GM13976 (cell line): ENCODE measurements at places on chromosomes 16 and 17.
A peak's percentile ranks its signal among the peaks of the same experiment; 100 is the strongest.

DNA sequence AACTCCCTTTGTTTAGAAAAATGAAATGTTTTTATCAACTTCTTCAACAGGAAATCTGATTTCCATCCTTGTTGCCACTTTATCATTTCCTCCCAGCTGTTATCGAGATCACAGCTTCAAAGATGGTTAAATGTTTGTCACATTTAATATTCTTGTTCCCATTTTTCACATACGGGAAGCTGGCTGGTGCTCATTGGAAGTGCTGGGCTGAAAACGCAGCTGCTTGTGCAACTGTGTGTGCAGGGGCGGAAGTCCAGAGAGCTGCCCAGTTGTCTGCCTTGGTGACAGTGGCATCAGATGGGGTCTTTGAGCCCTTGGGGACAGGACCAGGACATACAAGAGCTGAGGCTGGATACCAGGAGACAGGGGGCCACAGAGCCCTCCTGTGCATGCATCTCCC is 549.2 kb upstream of the CDH11 start:
- DNase-seq, result no peak

- DNase-seq, result no peak
Observed at GRCh38 chr16:19524356-19524615, 544 bp downstream of the CCP110 start.

DNA sequence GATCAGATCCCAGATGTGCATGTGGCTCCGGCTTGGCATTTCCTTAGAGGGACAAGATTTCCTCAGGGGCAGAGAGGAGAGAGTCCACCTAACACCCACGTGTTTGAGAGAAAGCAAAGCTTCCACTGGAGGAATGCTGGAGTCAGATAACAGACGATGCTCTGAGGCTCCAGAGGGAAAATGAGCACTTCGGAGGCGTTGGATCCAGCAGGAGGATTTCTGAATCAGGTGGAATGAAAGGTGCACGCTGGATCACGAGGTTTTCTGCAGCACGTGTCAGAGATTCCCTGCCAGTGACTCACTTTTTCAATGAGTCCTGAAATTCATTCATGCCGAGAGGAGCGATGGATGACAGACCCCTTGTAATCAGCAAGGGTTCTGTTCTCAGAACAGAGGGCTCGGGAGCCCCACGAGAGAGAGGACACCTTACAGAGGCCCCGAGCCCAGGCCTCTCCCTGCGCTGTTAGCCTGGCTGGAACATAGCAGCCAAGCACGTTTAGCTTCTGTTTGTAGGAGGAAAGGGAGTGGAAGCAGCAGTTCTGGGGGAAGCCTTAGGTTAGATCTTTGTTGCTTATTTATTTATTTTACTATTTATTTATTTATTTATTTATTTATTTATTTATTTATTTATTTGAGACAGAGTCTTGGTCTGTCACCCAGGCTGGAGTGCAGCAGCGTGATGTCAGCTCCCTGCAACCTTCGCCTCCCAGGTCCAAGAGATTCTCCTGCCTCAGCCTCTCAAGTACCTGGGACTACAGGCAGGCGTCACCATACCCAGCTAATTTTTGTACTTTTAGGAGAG is 49.3 kb upstream of the JPH3 start:
- no peak for DNase-seq

- no peak for DNase-seq
Observed at GRCh38 chr17:36608280-36608679, 6.9 kb downstream of the MRM1 start.

- DNase-seq, result peak; percentile 60
Observed at GRCh38 chr17:42414704-42415409, 8.2 kb downstream of the CAVIN1 start.

DNA sequence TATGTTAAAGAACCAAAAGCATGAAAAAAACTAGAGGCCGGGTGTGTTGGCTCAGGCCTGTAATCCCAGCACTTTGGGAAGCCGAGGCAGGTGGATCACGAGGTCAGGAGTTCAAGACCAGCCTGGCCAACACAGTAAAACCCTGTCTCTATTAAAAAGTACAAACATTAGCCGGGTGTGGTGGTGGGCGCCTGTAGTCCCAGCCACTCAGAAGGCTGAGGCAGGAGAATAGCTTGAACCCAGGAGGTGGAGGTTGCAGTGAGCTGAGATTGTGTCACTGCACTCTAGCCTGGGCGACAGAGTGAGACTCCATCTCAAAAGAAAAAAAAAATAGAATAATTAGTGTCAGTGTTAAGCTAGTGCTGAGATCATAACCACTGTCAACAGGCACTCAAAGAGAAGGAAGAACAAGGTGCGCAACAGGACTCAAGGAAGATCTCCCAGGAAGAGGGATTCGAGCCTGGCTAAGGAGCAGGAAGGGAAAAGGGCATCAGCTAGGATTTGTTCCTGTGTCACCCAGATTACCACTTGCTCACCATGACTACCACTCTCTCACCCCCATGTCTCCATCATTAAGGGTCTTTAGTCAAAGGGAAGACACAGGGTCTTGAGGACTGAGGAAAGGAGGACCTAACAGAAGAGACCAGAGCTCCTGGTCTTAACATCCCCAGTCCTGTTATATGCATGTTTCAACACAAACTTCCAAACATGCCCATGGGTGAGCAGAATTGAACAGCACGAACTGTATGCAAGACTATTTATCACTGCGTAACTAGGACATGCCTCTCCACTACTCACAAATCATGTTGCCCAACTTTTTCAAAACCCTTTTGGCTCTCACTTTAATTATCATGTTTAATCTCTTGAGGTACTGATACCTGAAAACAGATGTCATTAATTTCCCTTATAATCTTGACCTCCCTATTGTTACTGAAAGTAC is 88.3 kb upstream of the PLEKHM1 start:
- no peak for DNase-seq

GRCh38 chr17:44794851-44795413 is 35.2 kb downstream of the GJC1 start:
- DNase-seq, result no peak

GRCh38 chr17:81977211-81977808 is at the start of gene ASPSCR1:
TSS of gene ASPSCR1 (plus strand) at chr17:81977629. CDS start at chr17:81977647, 18 bp downstream.
- DNase-seq, result peak; percentile 96

- peak; percentile 67 for DNase-seq
Observed at GRCh38 chr17:55437159-55437605, 15.5 kb upstream of the MMD start.

- no peak for DNase-seq
Observed at GRCh38 chr17:67289181-67289876, 44.3 kb upstream of the HELZ start.

- no peak for DNase-seq
Observed at GRCh38 chr16:50276326-50276640, 9.9 kb downstream of the ADCY7 start.

DNA sequence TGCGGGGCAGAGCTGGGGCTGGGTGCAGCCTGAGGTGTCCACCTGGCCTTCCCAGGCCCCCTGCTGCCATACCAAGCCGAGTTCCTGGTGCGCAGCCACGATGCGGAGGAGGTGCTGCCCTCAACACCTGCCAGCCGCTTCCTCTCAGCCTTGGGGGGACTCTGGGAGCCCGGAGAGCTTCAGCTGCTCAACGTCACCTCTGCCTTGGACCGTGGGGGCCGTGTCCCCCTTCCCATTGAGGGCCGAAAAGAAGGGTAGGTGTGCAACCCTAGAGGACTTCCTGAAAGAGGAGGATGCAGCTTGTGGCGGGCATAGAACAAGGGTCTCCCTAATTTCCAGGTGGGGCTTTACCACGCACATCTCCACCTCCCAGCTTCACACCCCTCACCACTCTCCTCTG is 2.5 kb downstream of the SGCA start:
- no peak for DNase-seq

DNA sequence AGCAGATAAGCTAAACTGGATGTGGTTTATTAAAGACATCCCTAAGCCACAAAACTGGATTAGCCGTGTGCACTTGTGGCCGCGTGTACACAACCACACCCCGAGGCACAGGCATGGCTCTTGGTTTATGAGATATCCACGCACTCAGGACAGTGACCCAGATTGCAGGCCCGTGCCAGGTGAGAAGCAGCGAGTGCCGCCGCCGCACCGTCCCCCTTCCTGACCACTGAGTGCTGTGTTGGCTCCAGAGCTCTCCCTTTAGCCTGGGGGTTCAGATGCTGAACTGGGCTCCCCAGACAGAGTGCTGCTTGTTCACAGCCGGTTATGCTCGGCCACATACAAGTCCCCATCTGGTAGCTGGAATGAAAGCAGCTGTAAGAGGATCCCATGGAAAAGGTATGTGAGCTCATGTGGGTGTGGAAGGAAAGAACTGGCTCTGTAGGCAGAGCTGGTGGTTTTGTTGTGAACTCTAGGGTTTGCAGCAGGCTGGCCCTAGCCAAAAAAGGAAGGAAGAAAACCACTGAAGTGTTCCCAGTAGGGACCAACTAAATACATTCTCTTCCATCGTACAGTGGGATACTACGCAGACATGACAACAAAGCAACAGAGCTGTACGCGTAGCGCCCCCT is 29.5 kb downstream of the KNOP1 start:
- DNase-seq, result no peak

DNA sequence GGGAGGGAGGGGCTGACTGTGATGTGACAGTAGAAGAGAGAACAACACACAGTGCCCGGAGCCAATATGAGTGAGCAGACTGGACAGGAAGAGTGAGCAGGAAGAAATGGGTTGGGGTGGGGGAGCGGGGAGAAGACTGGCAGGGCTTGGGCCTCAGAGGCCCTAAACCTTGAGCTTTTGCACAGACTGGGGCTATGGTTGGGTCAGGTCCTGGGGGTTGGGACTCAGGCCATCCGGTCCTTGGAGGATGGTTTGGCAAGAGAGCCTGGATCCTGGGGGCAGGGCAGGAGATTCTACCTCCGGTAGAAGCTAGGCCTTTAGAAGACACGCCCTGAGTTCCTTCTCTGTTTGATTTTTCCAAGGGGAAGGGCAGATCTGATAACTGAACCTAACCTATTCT is 1.1 kb downstream of the CAMTA2 start:
- no peak for DNase-seq

GRCh38 chr17:79410681-79411080 is 200.2 kb downstream of the RBFOX3 start:
- DNase-seq, result no peak

GRCh38 chr16:88856122-88856827 is 472 bp downstream of the GALNS start:
- no peak for DNase-seq

DNA sequence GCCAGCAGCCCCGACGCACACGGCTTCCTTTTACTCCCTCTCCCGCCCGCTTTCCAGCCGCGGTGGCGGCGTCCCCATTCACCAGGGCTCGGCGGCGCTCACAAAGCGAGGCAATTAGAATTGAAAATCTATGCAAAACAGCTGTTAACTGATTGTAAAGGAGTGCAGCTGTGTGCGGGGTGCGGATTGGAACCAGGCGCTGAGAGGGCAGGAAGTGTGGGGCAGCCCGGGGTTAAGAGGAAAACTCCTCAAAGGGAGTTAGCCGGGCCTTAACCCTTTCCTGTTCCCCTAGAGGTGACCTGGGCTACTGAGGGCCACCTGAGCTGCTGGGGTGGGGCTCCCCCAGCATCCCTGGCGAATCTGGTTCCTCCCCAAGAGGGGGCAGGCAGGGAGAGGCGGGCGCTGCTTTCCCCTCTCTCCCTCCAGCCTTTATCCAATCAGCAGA is 5.8 kb upstream of the GSE1 start:
- no peak for DNase-seq

DNA sequence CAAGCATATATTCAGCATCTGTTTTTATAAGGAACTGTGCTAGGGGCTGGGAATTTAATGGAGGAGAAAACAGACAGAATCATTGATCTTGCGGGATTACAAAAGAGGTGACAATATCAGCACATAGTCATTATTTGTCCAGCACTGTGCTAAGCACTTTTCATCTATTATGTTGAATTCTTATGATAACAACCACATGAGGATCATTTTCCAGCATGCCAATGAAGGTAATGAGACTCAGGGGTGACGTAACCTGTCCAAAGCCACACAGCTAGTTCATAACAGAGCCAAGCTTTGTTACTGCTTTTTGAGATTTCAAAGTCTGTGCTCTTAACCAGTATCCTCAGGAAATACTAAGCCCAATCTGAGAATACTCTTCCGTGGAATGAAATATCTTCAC is 503.3 kb downstream of the CDH13 start:
- DNase-seq, result no peak

- DNase-seq, result peak; percentile 72
Observed at GRCh38 chr17:27630607-27631410, at the start of gene LGALS9. TSS of gene LGALS9 (plus strand) at chr17:27631188. CDS start at chr17:27631266, 78 bp downstream.

- peak; percentile 82 for DNase-seq
Observed at GRCh38 chr17:7393613-7394451, 493 bp downstream of the PLSCR3 start.

GRCh38 chr16:75087375-75087979 is 29.1 kb downstream of the LDHD start:
- no peak for DNase-seq

- DNase-seq, result no peak
Observed at GRCh38 chr17:9228408-9229159, 207.3 kb downstream of the NTN1 start.

GRCh38 chr17:57114085-57114673 is 29.1 kb downstream of the AKAP1 start:
- DNase-seq, result peak; percentile 81

- no peak for DNase-seq
Observed at GRCh38 chr16:23509441-23509754, 896 bp downstream of the GGA2 start.

DNA sequence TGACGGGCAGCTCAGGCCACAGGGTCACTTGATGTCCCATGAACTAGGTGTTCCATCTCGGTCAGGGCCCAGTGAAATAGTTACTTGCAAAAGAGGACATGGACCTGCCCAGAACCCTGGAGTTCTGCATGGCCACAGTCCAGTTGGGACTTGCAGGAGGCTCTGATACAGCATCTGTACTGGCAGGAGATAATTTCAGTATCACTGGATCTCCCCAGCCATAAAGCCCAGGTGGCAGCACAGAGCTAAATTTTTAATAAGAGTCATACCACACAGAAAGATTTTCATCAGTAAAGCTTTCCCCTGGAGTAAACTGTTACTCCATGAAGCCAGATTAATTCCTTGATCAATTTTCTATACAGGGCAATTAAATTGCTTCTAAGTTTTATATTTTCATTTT is 18.0 kb upstream of the SLC16A5 start:
- no peak for DNase-seq

DNA sequence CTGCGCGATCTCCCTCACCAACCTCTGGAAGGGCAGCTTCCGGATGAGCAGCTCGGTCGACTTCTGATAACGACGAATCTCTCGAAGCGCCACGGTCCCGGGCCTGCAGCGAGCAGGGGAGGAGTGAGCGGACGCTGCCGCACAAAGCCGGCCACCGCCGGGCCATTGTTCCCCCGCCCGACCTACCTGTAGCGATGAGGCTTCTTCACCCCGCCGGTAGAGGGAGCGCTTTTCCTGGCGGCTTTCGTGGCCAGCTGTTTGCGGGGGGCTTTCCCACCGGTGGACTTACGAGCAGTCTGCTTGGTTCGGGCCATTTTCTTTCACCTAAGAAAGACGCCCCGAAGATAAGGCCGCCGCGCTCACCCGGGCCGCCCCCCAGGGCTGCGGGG is 5.8 kb upstream of the UNK start:
- peak; percentile 72 for DNase-seq

GRCh38 chr17:69437475-69437874 is 23.0 kb downstream of the MAP2K6 start:
- no peak for DNase-seq

GRCh38 chr16:69110406-69110805 is 5.0 kb downstream of the HAS3 start:
- no peak for DNase-seq

- no peak for DNase-seq
Observed at GRCh38 chr16:15686287-15686686, 36.2 kb downstream of the NDE1 start.

GRCh38 chr16:84952335-84953189 is 58.8 kb downstream of the ZDHHC7 start:
- DNase-seq, result peak; percentile 85
